HuH-7.5 (cell line): ENCODE measurements at places on chromosomes 13 and 19.

- no peak for DNase-seq
These were observed 6.5 kb downstream of the ARHGEF18 start for GRCh38 chr19:7355151-7355820.

DNA sequence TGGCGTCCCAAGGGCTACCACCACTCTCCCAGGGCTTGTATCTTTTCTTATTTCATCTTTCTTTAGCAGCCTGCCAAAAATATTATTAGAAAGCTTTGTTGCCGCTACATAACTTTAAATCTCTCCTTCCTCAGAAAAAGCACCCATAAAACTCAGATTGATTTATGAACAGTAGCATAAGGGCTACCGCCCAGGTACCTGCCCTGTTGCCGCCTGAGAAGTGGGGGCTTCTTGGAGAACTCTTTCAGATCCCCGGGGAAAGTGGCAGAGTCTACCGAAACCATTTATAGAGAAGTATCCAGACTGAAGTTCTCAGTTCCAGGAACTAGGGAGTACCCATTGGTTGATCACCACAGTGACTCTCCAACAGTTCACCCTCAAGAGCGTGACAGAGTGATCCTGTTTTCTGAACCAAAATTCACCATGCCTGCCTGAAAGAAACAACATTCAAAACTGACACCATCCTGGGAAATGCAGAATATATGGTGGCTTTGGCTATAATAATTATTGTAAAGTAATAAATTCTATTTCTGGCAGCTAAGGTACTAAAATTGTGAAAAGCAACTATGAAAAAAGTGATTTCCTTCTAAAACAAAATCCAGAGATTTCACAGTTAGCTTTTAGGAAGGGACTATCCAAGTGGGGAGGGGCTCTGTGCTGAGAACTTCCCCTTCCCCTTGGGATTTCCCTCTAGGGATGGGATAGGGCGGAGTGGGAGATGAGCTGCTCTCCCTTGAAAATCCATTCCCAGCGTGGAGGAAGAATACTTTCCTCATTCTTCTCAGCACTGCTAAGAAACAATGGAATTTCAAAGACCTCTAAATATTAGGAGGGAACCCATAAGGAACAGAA is 877 bp upstream of the N4BP2L1 start:
- DNase-seq: no peak

DNA sequence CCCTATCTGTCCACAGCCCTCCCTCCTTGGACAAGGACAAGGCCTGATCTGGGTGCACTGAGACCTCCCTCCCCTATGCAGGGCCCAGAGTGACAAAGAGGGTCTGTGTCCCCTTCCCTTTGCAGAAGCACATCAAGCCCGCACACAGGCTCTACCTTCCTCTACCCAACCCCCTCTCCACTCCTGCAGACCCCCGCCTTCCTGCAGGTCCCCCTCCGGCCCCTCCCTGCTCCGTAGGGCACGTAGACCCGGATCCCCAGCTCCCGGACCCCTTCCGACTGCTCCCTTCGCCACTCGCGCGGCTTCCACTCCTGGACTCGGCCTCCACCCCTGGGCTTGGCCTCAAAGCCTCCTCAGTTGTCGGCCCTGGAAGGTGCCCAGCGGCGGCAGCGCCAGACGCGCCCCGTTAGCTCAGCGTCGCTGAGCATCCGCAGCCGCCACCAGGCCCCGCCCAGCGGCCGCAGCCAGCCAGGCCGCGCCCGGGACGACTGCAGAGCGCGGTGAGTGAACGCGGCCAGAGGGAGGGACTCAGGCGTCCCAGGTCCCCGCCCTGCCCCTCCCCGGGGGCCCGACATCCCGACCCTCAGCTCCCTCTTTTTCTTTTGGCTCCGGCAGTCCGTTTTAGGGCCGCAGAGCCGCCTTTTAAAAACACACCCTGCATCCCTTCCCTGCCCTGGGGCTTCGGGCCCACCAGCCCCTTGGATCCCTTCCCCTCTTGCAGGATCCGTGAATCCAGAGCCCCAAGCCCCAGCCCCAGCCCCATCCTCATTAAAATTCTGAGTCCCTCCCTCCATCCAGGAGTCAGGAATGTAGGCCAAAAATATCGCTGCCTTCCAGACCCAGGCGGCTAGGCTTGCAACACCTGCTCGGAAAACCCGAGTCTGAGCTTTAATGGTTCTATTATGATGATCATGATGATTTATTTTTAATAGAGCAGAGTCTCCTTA is 1.5 kb upstream of the MYADM start:
- DNase-seq: peak; percentile 74

DNA sequence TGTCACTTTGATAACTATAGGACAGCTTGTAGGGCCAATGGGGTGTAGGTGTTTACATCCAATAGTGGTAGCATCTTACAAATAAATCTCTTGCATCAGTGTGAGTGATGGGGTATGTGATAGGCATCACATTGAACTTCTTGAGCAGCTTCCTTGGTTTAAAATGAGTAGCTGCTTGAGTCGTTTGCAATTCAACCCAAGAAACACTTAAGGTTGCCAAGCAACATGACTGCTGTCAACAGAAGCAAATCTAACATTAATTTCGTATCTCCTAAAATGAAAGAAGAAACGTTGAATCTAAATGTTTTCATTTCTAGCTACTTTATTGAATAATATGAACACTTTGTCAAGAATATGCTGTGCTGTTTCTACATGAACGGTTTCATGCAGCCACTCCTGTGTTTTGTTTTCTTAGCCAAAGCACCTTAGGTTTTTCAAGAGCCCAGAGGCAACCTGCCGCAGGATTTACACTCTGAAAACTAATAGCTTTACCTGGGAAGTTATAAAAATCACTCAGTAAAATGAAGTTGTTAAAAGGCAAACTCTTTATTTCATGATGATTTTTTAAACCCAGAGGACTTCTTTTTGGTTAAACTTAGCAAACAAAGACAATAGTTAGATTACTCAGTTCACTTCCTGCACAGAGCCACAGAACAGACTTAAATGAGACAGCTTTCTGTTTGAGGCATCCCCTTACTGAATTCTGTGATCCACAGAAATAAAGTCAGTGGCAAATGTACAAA is 305.2 kb downstream of the MTUS2 start:
- DNase-seq: no peak

GRCh38 chr13:60944863-60945262 is 470.8 kb downstream of the PCDH20 start:
- no peak for DNase-seq

- DNase-seq: no peak
These were observed 16.1 kb upstream of the RASA3 start for GRCh38 chr13:114148521-114148855.

- DNase-seq: no peak
These were observed 717 bp downstream of the EEF2 start for GRCh38 chr19:3984584-3984907.

DNA sequence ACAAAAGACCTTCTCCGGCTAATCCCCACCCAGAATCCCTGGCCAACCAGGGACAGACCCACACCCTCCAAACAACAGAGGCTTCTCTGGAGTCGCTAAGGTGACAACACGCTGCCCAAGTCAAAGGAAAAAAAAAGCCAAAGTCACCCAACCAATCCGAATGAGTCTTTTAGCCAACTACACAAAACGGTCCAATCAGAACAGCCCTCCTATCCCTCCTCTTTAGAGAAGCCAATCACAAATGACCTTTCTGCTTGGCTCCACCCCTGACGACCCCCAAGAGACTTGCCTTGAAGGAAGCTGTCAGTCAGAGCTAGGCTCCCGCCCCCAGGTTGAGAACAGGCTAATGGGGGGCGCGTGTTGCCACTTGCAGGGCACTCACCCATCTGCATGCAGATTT is 6.6 kb upstream of the FBXW9 start:
- peak; percentile 47 for DNase-seq

DNA sequence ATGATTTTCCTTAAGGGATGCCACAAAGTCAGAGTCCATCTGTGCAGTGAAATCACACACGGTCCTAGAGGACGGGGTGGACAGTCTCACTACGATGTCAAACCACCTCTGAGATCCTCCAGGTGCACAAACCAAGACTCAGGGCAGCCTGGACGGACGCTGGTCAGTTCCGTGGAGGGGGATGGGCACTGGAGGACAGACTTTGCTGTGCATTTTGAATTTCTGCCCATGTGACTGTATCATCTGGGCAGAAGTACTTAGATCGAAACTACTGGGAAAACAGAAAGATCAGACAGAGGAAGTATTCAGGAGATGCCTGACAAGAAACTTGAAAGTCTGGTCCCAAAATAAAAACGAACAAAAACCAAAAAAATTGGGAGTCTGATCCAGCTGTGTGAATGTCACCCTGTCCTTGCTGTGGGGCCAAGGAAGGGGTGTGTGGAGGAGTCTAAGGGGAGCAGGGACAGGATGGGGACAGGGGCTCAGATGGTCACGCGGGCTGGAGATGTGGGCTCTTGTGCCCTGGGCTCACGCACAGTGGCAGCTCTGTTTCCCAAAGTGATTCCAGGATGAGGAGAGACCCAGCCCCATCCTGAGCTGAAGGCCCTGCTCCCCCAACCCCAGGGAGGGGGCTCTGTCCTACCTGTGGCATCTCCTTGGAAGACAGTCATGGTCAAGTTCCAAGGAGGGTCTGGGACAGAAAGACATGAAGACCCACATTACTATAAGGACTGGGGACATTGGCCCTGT is 1.5 kb downstream of the SIGLEC8 start:
- DNase-seq: no peak

DNA sequence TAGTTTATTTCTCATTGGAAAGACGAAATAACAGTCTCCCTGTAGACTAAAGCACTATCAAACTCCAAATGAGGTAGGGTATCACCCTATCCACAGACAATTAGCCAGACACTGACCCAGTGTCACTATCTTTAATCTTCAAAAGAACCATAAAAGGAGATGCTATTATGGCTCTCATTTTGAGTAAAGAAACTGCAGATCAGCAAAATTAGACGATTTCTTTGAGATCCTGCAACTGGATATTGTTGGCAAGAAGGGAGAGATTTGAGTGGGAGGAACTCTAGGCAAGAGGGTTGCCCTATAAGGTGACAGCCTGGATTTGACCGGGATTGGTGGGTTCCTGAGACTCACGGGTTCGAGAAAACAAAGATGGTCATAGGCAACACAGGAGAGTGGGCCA is 71.2 kb downstream of the PCDH9 start:
- no peak for DNase-seq

DNA sequence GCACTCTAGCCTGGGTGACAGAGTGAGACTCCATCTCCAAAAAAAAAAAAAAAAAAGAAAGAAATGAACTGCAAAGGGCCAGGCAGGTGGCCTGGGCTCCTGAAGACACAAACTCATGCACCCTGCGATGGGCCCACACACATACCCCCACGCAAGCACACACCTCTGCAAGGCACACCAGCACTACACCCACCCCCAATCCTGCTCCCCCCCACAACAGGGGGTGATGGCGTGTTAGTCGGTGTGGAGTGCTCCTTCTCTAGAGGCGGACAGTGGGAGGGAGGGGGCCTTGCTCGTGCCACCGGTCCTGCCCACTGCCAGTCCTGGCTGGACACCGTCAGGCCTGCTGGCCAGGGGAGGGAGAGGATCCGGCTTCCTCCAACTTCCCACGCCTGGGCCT is 1.6 kb upstream of the SLC8A2 start:
- no peak for DNase-seq

GRCh38 chr19:51796195-51796679 is 1.3 kb downstream of the FPR3 start:
- no peak for DNase-seq

DNA sequence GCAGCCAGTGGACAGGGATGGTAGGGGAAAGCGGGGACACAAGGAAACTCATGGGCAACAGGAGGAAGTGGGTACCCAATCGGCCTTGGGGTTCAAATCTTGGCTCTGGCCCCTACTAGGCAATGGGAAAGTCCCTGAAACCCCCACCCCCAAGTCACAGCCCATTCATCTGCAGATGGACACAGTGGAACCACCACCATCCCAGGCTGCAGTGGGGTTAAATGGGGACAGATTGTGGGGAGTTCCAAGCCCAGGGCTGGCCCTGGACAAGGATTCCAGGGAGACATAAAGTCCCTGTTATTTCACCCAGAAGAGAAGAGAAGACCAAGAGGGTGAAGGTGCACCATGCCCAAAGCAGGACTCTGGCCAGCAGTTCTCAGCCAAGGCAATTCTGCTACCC is 48.5 kb downstream of the CPAMD8 start:
- DNase-seq: no peak

DNA sequence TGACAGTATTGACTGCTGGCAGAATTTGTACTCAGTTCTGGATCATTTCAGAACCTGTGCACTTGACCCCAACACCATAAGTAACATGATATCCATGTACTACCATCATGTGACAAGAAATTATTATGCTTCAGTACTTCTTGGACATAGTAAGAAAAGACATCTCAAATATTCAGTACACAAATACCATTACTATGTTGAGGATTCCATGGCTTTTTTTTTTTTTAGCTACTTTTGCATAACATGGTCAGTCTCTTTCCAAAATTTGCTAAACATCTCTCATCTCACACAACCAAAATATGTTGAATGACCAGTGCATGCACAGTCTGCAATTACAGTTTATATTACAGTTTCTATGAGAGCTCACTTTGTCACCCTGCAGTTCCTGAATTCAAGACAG is 85.3 kb downstream of the FLT1 start:
- no peak for DNase-seq

GRCh38 chr13:45269204-45269603 is 68.4 kb upstream of the KCTD4 start:
- no peak for DNase-seq

DNA sequence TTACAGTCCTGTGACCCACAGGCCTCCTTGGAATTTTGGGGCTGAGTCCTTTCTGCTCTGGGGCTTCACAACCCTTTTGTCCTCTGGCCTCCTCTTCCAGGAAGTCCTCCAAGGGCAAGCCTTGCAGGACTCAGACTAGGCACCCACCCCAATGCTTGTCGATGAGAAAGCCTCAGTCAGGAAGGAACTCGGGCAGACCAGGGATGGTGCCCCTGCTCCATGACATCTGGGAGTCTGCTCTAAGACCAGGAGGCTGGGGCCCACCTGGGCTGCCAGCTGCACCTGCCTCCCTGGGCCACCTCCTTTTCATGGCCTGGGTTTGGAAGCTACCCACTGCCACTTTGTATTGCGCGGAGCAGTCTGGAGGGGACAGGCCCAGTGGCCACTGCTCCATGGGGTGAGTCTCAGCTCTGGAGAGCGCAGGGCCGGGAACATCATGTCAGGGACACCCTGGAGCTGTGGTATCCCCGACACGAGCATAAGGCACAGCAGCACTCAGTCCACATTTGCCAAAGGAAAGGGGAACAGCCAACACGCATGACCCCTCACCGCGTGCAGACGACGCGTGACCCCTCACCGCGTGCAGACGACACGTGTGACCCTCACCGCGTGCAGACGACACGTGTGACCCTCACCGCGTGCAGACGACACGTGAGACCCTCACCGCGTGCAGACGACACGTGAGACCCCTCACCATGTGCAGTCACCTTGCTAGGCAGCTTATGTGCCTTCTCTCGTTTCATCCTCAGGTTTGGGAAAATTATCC is 10.8 kb downstream of the C2CD4C start:
- no peak for DNase-seq

- no peak for DNase-seq
These were observed 411.0 kb downstream of the ZNF536 start for GRCh38 chr19:30783212-30783611.

DNA sequence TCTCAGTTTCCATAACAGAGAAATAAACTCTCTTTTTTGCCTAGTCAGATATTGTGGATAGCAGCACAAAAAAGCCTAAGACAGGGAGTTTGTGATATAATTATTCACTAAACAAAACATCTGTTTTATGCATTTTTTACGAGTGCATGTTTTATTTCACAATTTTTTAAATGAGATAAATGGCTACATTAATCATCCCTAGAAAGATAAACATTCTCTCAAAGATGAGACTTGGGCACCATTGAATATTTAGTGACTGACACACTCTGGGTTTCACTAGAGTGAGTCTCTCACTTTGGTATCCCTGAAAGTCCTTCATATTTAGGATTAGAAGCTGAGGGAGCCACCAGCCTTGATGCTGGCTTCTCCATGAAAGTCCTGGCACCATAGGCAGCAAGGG is 74.3 kb upstream of the LRCH1 start:
- no peak for DNase-seq

GRCh38 chr13:26873386-26873698 is 112.8 kb upstream of the GPR12 start:
- no peak for DNase-seq
